ENCODE measurements at places on chromosomes 11 and 22.

GRCh38 chr11:11268119-11268518 is 84.9 kb downstream of the CSNK2A3 start:
- no peak for DNase-seq

- no peak for DNase-seq
Observed at GRCh38 chr11:123674297-123674696, 19.9 kb upstream of the SCN3B start.

DNA sequence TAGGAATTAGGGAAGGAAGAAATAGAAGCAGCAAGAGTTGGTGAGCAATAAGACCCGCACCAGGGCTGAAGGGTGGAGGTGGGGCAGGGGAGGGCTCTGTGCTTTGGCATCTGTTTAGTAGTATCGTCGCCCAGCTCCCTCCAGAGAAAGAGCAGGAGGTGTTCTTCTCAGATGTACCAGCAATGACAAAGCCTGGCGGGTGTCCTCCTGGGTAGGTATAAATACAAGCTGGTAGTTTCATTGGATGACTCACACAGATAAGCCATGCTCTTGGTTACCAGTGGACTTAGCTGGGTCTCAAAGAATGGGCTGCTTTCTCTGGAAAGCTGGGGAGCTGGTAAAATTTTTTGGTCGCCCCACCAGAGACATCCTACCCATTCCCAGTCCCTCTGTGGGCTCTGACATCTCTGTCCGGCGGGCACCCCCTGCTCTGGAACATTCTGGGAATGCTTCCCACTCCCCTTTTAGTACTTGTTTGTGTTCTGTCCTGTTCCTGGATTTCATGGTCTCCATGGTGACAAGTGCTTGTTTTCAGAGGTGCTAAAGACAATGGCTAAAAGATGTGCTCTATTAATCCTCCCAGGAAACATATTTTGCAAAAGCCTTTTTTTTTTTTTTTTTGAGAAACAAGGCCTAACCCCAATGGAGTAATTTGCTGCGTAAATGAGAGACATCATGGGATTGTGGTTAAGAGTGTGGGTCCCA is 15.4 kb upstream of the TUBA8 start:
- DNase-seq: no peak

GRCh38 chr22:27405672-27406388 is 395.7 kb downstream of the MN1 start:
- no peak for DNase-seq

DNA sequence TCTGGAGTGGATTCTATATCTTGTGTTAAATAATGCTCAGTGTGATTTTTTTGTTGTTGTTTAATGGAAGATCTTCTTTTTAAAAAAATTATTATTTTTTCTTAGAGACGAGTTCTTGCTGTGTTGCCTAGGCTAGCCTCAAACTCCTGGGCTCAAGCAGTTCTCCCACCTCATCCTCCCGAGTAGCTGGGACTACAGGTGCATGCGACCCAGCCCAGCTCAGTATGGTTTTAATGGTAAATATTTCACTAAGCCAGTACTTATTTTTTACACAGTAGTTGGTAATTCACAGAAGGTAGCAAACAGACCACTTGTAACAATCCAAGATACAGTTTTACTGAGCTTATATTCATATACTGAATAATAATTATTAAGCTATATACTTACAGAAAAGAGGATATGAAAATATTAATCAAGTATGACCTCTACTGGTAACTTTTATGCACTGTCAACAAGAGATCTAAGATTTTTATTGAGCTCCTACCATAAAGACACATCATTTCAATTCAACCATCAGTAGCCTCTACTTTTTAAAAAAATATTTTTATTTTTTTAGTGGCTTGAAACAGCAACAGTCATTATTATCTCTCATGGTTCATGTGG is 6.1 kb upstream of the CD59 start:
- DNase-seq: no peak

DNA sequence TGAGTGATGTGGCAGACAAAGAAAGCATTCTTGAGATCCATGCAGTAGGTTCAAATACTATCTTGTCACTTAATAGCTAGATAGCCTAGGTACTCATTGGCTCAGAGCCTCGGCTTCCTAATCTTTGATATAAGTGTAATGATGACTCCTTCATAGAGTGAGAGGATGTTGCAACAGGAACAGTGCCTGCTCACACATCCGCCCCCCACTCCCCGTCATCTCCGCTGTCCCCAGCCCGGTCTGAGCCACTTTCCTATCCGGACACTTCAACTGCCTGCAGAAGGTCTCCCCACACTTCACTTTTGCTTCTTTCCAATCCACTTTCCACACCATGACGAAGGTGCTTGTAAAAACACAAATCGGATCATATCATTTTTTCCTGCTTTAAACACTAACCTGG is 128.8 kb downstream of the NTM start:
- no peak for DNase-seq

- DNase-seq: no peak
Observed at GRCh38 chr22:33328789-33329296, 270.7 kb upstream of the SYN3 start.

DNA sequence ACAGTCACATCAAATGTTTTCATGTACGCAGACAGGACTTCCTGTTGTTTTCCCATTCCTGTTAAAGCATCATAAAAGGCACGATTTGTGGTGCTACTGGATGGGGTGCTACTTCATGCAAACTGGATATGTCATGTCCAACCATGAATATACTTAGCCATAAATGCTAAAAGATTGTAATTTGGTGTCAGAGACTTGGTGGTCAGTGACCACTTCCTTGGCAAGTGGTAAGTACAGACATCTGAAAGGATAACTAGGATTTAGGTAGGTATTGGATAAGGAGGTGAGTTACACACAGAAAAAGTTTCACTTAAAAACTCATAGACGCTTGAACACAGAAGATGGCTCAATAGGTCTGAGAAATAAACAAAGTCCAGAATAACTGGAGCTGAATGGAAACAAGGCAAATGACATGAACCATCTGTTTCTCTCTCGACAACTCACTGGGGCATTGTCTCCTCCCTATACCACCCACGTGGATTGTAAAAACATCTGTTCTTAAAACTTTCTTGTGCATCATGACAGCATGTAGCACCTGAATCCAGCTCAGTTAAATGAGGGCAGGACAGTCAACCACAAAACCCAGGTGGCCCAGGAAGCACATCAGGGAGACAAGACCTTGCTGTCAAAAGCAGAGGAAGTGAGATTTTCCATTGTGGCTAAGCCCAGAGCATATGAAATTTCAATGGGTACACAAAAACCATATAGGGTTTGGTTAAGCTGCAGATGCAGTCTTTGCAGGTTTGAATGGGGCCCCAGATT is 22.1 kb upstream of the IGLL5 start:
- no peak for DNase-seq

DNA sequence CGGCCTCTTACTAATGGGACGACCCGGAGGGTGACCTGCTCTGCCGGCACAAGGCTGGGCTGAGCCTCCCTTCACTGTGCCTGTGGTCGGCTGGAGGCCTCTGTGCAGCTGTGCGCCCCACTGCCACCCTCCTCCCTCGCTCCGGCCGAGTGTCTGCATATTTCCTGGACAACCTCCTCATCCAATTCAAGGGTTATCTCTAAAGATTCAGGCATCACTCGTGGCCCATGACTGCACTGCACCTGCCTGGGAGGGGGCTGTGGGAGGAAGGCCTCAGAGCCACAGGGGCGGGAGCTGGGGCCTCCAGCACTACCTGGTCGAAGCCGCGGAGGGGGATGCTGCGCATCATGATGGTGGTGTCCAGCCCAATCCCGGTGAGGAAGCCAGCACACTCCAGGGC is 43.1 kb upstream of the GNB1L start:
- no peak for DNase-seq

DNA sequence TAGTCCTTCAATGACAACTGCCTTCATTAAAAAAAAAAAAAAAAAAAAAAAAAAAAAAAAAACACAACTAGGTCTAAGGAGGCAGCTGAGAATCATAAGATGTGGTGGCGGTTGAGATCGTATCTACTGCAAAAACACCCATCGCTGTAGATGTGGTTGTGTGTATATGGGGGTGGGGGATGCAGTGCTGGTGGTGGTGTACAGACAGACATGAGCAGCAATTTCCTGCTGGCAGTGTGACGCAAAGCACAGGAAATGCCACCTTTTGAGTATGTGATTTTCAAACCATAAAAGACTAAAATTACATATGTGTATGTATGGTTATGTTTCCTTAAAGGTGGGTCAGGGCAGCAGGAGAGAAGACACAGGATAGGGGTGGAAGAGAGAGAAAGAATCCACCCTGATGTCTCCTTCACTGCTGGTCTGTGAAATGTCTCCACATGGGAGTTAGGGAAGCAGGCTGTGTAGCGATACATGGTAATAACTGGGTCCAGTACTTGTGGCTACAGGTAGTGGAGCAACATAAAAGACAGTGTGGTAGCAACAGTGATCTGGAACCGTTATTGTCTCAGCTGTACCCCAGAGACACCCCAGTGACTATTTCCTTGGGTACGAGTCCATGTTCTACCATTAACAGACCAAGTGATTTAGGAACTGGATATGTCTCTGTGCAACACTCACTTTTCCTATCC is 57.9 kb downstream of the SYTL2 start:
- DNase-seq: peak; percentile 80

DNA sequence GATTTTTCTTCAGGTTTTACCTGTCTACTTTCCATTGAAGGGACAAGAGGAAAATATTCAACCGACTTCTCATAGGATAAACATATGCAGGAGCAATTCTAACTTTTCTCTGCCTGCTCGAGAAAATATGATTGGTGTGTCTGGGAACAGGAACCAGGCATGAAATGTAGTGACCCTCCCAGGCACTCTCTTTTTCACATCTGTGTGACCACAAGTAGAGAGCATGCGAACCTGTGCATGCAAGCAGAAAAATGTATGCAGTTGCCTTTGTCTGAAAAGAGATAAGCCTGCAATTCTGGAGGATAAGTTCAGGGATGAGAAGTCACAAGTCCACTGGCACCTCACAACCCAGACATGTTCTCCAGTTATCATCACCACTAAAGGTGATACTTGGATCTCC is 583.5 kb upstream of the FAT3 start:
- no peak for DNase-seq

DNA sequence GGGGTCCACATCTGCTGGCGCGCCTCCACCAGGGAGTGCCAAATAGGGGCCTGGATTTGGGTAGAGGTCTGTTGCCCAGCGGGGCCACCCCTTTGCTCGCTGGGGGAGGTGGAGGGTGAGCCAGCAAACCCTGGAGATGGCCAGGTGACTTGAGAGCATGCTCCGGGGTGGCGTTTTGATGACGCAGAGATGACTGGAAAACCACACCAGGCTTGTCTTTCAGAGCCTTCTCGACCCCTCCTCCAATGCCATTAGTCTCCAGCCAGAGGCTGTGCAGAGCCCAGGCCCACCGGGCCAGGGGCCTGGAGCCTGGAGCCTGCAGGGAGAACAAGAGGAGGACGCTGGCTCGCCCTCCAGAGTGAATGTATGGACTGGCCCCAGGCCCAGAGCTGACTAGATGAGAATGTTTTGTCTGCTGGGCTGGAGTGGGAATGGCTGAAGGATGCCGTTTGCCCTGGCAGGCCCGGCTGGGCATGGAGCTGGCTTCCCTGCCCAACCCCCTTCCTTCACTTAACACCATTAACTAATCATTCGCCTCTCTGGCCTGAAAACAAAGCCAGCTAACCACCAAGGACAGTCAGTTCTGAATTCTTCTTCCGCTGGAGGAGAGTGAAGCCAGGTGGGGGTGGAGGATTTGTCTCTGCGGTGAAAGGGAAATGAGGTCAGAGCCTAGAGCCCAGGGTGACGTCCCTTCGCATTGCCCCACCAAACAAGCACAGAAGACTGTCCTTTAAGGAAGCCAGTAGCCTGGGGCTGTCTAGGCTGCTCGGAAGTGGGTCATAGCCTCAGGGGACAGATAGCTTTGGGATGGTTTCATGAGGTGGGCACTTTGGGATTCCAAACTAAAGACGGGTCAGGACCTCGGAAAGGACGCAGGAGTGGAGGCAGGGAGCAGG is 1.6 kb upstream of the MCAM start:
- DNase-seq: no peak

GRCh38 chr22:29861672-29862297 is 21.2 kb upstream of the MTMR3 start:
- DNase-seq: no peak

GRCh38 chr22:23581260-23581650 is 1.2 kb upstream of the IGLL1 start:
- no peak for DNase-seq

DNA sequence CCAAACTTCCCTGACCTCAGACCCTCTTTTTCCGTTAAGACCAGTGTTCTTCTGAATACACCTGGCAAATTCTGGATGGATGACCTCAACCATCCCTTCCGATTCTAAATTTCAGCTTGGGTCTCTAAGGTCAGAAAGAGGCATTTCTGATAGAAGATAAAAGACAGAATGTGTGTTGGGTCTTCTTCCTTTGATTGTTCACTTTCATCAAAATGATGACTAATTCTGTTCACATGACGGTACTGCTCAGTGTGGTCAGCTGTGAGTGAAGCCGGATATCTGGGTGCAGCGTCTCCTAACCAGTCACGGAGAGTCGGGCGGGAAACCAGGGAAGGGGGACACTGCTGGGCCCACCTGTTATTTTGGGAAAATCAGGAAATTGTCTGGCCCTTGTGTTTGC is 151.6 kb upstream of the NAV2 start:
- DNase-seq: no peak

GRCh38 chr11:59611570-59612565 is 3.7 kb downstream of the OSBP start:
- DNase-seq: no peak

DNA sequence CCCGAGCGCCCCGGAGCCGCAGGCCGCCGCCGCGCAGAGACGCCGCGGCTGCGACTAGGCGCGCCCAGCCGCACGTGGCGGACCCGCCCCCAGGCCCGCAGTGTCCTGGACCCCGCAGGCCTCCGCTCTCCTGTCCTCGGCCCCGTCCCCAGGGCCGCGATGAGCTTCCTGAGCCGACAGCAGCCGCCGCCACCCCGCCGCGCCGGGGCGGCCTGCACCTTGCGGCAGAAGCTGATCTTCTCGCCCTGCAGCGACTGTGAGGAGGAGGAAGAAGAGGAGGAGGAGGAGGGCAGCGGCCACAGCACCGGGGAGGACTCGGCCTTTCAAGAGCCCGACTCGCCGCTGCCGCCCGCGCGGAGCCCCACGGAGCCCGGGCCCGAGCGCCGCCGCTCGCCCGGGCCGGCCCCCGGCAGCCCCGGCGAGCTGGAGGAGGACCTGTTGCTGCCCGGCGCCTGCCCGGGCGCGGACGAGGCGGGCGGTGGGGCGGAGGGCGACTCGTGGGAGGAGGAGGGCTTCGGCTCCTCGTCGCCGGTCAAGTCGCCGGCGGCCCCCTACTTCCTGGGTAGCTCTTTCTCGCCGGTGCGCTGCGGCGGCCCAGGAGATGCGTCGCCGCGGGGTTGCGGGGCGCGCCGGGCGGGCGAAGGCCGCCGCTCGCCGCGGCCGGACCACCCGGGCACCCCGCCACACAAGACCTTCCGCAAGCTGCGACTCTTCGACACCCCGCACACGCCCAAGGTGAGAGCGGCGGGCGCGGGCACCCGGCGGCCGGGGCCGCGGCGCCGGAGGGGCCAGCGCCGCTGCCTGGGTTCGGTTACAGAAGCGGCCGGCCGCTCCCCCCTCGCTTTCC is 528 bp downstream of the WEE1 start:
- peak; percentile 4 for DNase-seq

All from activated T-helper 9 cell treated with anti-CD3 and anti-CD28 coated beads, Interleukin-2, amount 50 U/mL, for 16 hours (primary cell).